ENCODE measurements at places on chromosomes 4 and X.

- no peak for DNase-seq
Measured at GRCh38 chr4:68359508-68359907, 9.6 kb upstream of the YTHDC1 start.

DNA sequence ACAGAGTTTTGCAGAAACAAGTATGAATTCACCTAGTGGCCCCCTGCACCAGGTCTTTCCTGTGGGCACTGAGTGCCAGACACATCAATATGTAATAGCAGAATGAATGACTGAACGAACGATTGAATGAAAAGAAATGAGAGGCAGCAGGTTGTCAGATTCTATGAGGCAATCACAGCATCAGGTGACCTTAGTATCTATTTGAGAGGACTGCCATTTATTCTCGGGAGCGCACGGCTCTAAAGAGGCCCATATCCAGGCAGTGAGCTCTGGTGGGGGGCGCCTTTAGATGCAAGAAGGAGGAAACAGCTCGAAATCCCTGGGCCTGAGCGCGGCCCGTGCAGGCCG, 528 bp upstream of the SLC25A4 start:
- DNase-seq, result no peak

DNA sequence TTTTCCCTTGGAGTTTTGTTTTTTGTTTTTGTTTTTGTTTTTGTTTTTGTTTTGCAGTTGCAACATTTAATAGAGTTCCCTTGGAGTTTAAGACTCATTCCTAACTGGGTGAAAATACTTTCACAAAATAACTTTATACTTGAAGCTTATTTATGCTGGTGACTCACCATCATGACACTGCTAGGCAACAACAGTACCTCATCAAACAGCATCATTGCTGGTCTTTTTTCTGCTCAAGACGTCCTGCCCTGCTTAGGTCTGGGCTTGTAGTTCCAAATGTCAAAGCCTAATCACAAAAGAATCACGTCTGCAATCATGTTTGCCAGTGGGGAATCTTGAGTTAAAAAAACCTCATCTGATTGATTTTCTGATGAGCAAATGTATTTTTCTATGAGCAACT, 105.7 kb upstream of the PRPS2 start:
- DNase-seq, result no peak

DNA sequence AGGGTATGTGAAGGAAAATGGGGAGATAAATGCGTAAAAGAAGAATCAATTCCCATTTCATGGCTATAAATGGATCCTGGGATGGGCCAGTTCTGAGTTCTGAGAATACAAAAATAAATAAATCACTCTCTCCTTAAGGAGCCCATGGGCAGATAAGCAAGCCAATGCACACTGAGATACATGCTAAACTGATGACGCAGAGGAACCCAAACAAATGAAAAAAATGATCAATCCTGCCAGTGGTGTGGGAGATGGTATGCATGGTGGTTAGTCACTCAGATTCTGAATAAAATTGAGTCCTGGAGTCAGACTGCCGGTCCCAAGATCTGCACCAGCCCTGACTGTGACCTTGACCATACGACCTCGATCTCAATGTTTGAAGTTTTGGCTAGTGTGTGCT, 59.7 kb downstream of the NEIL3 start:
- no peak for DNase-seq

DNA sequence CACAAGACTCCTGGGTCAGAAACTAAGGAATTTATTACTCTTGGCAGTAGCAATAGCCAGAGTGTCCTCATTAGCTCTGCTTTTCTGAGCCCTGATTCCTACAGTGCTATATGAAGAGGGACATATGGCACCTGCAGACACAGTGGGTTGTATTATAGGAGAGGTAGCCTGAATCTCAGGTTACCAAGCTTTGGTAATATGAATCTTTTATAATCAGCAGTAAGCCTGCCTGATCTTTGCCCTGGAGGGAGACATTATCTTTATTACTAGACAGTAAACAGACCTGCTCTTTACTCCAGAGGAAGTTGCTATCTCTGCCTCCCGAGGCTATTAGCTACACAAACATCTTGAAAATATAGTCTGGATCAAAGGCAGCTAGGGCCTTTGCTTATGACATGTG, 62.5 kb upstream of the HOPX start:
- no peak for DNase-seq

- DNase-seq, result no peak
Measured at GRCh38 chr4:85644061-85644460, 169.1 kb downstream of the ARHGAP24 start.

DNA sequence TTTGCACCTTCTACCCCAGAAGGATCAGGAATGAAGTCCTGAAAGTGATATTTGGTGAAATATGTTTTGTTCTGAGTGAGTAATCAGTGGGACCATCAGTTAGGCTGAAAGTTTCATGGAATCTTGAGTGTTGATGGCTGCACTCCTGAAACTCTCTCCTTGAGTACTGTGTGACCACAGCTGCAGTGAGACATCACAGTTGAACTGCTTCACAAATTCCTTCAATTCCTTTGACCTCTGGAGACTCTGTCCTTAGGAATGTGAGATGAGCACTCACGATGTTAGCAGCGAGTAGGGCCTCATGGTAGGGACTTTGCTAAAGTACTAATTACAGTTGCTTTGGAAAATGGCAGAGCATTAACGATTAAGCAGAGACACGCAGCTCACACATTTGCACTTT, 142.9 kb upstream of the SLC4A4 start:
- no peak for DNase-seq

DNA sequence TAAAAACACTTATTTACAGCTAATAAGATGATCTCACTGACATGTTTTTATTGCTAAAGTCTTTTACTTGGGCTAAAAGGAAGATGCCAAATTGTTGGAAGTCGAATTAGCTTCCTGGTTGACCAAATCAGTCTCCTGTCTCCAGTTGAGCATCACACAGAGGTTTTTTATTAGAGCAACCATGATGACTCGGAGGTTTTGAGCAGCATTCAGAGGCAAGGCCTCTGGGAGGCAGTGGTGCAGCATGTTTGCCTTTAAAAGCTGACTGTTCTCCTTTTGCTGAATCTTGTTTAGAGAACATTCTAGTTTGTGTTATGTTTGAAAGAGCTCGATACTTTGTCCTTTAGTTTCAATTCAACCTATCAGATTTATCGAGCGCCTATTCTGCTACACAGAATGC, 2.1 kb downstream of the UCHL1 start:
- DNase-seq, result peak; percentile 3

- no peak for DNase-seq
Measured at GRCh38 chrX:101136235-101136634, 38.2 kb downstream of the CENPI start.

GRCh38 chr4:55475394-55476243, 71.1 kb downstream of the CLOCK start:
- DNase-seq, result no peak

DNA sequence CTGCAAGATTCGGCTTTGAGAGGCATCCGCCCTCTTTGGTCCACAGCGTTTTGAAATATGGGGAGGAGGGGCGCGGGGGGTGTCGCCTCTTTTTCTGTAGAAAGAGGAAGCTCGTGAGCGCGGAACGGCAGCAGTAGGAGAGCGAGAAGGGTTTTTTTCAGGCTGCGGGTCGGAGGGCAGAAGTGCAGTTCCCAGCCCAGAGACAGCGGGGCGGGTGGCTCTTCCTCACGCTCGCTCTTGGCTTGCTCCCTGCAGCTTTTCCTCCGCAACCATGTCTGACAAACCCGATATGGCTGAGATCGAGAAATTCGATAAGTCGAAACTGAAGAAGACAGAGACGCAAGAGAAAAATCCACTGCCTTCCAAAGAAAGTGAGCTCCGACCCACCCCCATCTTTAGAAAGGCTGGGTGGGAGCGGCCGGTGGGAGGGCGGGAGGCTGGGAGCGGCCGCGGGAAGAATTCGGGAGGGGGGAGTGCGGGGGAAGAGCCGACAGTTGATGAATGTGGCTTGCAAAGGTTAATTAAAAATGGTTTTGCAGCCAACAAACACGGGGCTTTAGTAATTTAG, 1.2 kb downstream of the TMSB4X start:
- DNase-seq, result no peak

GRCh38 chrX:37873220-37873619, 25.8 kb upstream of the DYNLT3 start:
- DNase-seq, result no peak

DNA sequence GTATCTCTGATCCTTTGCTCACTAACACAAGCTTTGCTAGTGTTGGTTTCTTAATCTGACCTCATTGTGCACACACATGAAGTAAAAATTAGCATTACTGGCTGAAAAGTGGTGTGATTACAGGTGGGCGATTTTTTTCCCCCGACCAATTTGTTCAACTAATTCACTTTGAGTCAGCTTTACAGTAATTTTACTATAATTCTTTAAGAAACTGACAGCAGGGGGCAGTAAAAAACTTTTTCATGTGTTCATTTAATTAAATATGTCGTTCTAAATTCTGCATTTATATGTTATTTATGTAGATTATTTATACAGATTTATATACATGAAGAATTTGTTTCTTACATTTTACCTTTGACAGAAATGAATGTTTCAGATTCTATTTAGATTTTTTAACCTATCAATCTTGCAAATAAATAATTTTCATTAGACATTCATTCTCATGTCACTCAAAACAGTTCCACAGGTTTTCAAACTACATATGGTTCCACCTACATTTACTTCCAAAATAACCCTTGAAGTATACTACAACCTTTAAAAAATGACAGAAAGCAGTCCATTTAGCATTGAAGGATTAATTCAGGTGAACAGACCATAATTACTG, 17.5 kb downstream of the PALLD start:
- DNase-seq, result no peak

DNA sequence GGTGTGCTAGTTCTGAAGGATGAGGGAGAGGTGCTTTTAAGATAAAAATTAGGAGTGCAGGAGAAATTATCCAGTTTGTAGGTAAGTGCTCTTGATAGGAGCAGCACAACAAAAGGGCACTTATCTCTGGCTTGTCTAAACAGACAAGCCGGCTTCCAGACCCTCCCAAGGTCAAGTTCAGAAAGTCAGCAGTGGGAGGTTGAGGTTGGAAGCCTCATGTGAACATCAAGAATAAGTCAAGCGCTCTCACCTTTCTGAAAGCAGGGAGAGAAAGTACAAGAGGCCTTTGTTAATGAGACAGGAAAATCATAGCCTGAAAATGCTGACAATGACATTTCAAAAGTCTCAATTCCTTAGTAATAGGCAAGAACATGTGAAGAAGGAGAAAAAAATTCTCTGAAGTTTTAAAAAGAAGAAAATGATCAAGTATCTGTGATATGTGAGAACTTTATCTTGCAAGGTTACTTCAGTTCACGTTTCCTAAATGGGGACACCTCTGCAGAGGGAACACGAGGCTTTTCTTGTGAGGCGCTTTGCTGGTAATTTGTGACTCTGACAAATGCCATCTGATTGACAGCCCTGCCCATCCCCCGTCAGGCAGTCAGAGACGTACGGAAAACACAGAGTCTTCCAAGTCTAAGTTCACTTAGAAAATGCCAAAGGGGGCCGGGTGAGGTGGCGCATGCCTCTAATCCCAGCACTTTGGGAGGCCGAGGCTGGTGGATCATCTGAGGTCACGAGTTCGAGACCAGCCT, 62.2 kb downstream of the TIGD2 start:
- DNase-seq, result no peak

GRCh38 chrX:130669233-130669632, 233.8 kb downstream of the ENOX2 start:
- no peak for DNase-seq

GRCh38 chrX:112011376-112011775, 71.2 kb downstream of the TRPC5 start:
- DNase-seq, result no peak

DNA sequence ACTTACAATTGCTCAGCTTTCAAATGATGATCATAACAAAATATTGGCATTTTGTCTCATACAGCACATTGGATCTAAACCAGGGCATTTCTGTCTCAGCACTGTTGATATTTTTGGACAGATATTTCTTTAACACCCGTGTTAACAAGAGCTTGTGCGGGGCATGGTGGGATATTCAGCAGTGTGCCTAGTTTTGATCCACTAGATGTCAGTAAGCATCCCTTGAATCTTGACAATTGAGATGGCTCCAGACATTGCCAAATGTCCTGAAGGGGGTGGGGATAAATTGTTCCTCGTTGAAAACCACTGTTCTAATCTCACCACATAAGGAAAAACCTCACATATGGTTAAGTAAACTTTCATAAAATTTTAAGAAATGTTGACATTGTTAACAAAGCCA, 806.3 kb downstream of the STIM2 start:
- no peak for DNase-seq

GRCh38 chr4:36177946-36178345, 66.4 kb downstream of the ARAP2 start:
- no peak for DNase-seq

DNA sequence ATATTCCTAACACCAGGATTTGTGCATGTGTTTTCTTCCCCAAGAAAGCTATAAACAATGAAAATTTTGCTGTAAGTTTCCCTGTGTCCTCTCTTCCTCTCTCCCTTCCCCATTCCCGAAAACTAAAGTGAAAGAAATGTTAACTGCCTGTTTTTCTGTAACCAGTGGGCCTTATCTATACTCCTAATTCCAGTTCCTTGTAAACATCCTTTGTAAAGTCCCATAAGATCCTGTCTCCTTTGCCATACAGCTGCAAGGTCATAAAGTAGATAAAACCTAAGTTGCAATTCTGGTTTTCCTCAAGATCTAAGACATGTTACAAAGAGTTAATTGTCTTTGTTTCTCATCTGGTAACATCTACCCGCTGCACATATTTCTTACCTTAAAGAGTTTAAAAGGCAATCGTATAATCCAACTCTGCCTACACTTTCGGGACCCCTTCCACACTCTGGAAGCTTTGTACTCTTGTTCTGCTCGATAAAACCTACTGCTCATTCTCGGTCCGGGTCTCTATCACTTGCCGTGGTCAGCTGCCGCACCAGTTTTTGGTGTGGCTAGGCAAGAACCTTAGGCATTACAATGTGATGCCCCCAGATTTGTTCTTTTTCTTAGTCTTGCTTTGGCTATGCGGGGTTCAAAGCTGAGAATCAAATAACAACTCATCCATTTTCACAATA, 20.5 kb downstream of the UGT2B7 start:
- no peak for DNase-seq

- no peak for DNase-seq
Measured at GRCh38 chr4:157727163-157727562, 445.7 kb downstream of the GASK1B start.

DNA sequence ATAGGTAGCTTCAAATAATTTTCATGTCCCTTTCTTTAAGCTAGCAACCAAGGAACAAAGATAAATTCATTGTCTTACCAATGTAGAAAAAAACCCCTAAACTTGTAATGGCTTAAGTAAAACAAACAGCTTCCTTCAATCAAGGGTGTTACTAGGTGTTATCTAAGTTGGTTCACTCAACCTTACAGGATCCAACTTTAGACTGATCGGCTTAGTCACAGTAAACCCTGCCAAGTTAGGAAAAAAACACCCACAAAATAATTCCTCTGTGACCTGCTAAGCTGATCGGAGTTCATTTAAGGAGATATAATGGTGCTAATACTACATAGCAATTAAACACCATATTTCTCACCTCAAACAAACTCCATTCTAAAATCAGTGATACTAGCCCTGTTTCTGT, 10.1 kb downstream of the AIFM1 start:
- no peak for DNase-seq

DNA sequence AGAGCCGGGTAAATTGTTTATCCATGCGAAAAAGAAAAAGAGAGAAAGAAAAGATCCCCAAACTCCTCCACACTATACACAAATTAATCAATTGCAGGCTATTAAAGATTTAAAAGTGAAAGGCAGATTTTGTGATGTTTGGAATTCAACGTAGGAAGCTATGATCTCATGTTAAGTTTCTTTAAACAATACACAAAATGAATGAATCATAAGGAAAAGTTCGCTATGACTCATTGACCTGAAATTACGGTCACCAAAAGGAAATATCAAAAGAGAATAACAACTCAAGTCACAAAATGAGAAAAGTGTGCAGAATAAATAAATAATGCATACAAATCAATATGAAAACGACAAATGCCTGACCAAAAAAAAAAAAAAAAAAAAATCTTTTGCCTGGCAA, 28.6 kb downstream of the CLNK start:
- DNase-seq, result no peak

All from cerebellar nuclear complex (tissue), 1 donor.